ENCODE measurements at places on chromosomes 5 and 9.

- no peak for DNase-seq
Measured at GRCh38 chr9:2798423-2798822, 45.5 kb downstream of the PUM3 start.

GRCh38 chr9:5205071-5205470 is 19.6 kb upstream of the INSL6 start:
- no peak for DNase-seq

GRCh38 chr5:57687596-57687995 is 205.0 kb upstream of the ACTBL2 start:
- DNase-seq, result no peak

- no peak for DNase-seq
Measured at GRCh38 chr9:7980041-7980440, 180.5 kb upstream of the DMAC1 start.

GRCh38 chr9:42386477-42386876 is 203.0 kb downstream of the SPATA31A6 start:
- DNase-seq, result no peak

DNA sequence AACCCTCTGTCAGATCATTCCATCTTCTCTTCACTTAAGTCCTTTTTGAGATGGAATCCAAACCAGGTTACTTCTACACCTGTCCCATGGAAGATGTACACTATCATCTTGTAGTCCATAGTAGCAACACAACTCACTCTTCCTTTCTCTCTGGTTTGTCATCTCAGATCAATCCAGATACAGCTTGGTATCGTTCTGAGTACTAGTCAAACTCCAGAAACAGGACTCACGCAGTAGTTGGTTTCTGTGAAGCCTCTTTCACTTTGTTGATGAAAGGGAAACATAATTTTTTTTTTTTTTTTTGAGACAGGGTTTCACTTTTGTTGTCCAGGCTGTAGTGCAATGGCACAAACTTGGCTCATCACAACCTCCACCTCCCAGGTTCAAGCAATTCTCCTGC is 484.0 kb downstream of the PRDM9 start:
- no peak for DNase-seq
